PC-9 (cell line): ENCODE measurements at places on chromosomes 1 and 21.

DNA sequence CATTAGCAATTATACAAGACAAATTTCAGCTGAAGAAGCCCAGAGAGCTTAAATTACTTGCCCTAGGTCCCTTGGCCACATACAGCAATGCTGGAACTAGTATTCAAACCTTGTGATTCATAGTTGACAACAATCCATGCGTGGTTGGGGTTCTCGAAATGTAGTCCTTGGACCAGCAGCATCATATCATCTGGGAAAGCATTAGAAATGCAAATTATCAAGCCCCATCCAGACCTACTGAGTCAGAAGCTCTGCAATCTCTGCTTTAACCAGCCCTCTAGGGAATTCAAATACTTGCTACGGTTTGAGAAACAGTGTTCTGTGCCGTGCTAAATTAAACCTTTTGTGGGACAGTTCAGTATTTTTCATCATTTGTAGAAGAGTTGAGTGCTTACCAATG is 65.1 kb downstream of the CLIC6 start:
- DNase-seq = no peak

GRCh38 chr1:153768316-153769181 is 6.7 kb upstream of the SLC27A3 start:
- no peak for DNase-seq

DNA sequence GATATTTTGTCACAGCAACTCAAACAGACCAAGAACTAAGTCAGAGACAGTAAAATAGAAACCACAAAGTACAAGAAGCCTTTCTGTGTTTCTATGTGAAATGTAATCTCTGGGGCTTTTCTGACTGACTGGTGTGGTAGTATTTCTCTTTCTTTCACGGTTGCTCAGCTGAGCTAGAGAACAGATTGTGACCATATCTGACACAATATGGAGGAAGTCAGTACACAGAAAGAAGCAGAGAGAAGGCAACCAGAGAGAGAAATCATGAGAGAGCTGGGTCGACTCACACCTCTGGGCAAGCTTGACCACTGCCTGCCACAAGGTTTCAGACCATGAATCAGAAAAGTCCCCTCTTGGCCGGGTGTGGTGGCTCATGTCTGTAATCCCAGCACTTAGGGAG is 208.9 kb upstream of the GREM2 start:
- no peak for DNase-seq

DNA sequence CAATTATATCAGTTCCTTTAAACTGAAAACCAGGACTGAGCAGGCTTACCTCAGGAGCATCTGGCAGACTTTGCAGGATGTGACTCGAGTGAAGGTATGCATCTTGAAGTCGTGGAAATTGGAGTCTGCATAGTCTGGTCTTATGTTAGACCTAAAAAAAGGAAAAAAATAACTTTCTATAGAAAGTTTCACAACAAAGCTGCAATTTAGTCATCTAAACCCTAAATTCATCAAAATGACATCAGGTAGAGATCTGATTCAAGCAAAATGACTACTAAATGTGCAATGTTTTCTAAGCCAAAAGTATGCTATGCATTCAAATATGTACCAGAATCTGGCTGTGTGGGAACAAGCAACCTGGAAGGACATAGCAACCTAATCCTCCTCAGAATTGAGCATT is 260.1 kb downstream of the VAV3 start:
- peak; percentile 33 for DNase-seq

DNA sequence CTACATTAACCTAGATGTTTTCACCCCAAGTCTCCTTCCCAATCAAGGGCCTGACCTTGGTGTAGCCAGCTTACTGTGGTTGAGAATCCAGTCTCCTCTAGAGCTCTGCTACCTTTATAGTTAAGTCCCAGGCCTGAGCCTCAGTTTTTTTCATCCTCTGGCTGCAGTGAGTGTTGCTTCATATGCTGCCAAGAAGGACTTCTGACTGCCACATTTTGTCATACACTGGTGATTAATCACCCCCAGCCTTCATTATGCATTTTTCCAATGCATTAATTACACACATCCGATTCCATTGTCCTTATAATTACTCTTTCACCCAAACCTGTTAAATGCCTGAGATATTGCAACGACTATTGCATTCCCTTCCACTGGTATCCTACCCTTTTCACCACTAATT is 66.3 kb upstream of the FGGY start:
- no peak for DNase-seq

DNA sequence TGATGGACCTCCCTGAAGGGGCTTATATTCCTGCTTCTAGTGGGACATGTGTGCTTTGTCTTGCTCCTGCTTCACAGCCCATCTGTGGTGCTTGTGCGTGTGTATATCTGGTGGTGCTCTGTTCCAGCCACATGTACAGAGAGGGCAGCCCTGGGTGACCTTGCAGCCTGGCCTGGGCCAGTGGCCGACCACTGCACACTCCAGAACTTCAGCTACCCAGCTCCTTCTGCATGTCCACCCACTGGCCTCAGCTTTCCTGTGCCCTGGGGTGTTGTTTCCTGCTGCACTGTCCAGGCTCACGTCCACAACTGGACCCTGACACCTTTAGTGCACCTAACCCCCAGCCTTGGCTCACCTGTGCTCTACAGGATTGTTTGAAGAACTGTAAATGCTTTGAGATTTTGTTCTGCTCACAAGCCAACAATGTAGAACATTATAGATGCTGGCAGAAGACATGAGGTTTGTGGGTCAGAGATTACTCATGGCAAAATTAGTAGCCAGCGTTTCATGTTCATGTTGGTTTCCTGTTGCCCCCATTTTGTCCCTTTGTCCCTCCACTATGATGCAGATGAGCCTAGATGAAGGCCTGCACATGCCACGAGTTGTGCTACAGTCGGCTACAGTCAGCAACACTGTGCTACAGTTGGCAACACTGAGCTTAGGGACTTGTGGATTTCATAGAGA is 5.3 kb upstream of the S100B start:
- DNase-seq = no peak

DNA sequence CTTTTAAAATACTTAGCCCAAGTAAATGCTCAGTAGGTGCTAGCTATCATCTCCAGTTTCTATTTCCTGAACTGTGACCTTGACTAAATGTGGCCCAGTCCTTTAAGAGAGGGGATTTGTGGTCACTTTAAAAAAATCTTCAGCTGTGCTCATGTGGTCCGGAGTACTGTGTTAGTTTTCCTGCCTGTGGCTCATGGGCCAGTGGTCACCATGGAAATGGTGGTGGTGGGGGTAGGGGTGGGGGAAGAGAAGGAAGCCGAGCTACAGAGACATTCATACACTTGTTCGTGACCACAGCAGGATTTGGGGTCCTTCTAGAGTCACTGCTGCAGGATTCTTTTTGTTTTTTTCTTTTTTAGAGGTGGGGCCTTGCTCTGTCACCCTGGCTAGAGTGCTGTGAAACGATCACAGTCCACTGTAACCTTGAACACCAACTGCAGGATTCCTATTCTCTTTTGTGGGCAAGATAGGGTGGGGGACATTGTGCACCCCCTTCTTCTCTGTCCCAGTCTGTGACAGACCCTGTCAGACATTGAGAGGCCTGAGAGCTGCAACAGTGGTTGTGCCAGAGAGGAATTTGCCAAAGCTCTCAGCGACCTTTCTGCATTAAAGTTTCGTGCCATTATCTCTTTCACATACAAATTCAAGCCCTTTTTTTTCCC is 25.8 kb downstream of the KIF26B start:
- DNase-seq = no peak

GRCh38 chr1:237740846-237741245 is 149.9 kb downstream of the ZP4 start:
- no peak for DNase-seq

DNA sequence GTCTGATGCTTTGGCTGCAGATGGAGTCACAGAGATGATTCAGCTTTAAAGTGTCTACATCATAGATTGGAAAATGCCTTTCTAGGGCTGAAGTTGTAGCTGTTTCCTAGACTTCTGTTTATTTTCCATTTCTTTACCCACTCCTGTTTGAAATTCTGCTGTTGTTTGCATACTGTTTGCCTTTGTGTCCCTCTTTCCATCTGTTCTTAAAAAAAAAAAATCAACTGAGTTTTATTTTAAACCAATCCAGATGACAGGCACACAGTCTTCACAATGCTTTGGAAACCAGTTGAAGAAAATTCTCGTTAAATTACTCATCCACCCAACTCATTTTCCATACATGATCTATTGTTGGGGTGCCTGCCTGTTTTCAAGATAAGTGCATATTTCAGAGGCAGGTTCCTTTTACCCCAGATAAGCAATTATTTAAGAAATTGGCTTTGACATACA is 245.9 kb downstream of the DISC1 start:
- DNase-seq = no peak

DNA sequence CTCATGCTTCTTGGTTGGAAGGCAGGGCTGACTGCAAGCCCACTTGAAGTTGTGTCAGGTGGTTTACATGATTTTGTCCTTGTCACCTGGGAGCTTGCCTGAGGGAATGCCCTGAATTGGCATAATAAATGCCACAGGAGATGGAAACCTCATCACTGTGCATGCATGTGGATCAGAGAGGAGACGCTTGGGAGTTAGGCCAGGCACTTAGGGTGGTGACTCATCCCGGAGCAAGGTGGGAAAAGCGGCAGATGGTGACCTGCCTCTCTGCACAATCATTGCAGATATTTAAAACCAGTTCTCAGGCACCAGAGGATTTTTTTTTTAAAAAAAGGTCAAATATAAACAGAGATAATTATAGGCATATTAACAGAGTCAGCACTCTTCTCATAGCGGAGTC is 202.2 kb upstream of the KIAA0040 start:
- no peak for DNase-seq

DNA sequence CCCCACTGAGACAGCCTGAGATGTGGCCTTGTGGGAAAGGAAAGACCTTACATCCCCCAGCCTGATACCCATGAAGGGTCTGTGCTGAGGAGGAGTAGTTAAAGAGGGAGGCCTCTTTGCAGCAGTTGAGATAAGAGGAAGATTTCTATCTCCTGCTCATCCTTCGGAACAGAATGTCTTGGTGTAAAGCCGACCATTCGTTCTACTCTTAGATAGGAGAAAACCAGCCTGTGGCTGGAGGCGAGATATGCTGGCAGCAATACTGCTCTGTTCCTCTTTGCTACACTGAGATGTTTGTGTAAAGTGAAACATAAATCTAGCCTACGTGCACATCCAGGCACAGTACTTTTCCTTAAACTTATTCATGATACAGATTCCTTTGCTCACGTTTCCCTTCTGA is 1.5 kb upstream of the CCDC27 start:
- no peak for DNase-seq

GRCh38 chr1:205082431-205082830 is 1.8 kb downstream of the TMEM81 start:
- no peak for DNase-seq

- peak; percentile 79 for DNase-seq
These were observed 56.1 kb upstream of the TEKT2 start for GRCh38 chr1:36027766-36028165.

- DNase-seq = peak; percentile 50
These were observed 20.8 kb upstream of the SCYL3 start for GRCh38 chr1:169914531-169914930.

GRCh38 chr21:37958537-37958936 is 42.3 kb upstream of the KCNJ6 start:
- no peak for DNase-seq

GRCh38 chr1:81702903-81703302 is 97.8 kb upstream of the ADGRL2 start:
- DNase-seq = peak; percentile 98

- DNase-seq = peak; percentile 77
These were observed 84.4 kb downstream of the NKAIN1 start for GRCh38 chr1:31155216-31155806.

GRCh38 chr1:92778376-92778775 is 6.5 kb downstream of the EVI5 start:
- DNase-seq = no peak

- DNase-seq = no peak
These were observed 271.9 kb downstream of the HHAT start for GRCh38 chr1:210600421-210601159.

DNA sequence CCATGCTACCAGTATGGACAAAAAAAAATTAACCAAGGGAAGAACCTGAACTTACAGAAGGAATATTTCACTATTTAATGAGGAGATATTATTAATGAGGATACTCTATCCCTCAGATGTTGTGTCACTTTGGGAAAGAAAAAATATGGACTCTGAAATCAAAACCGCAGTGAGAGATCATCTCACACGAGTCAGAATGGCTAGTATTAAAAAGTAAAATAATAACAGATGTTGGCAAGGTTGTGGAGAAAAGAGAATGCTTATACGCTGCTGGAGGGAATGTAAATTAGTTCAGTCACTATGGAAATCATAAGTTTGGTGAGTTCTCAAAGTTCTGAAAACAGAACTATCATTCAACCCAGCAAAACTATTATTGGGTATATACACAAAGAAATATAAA is 30.9 kb downstream of the TNFSF4 start:
- DNase-seq = no peak

DNA sequence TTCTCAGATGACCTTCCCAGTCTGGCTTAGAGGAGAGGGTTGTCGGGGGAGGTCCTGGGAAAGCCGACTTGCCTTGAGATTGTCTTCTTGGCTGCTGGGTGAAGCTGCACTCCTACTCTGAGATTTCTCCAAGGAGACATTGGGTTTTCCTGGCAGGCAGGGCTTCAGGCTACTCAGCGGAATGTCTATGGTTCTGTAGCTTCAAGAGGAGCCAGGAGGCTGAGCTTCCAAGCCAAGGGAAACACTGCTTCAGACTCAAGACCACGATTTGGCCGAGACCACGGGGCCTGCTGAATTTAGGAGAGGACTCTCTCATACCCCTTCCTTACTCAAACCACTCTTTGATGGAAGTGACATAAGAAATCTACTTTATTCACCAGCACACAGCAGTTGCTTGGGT is 67.8 kb downstream of the NTMT2 start:
- no peak for DNase-seq

GRCh38 chr1:172811694-172812093 is 152.8 kb downstream of the FASLG start:
- no peak for DNase-seq

GRCh38 chr1:177915641-177916040 is 54.2 kb downstream of the SEC16B start:
- DNase-seq = no peak
